ENCODE measurements at places on chromosomes 5 and 9. TPM values are rescaled to one million over a fixed set of nuclear protein-coding genes. Genes with fewer than 3 reads are reported as not detected.

LAMC3 gene
- 50.6 TPM for total RNA-seq

PCDHA7 gene
- 1.1 TPM for total RNA-seq

IFNE gene
- 5.4 TPM for total RNA-seq

GABRP gene
- 0.42 TPM for total RNA-seq

RNF208 gene
- total RNA-seq = 6.5 TPM

NR6A1 gene
- total RNA-seq = 5.0 TPM

SPATA31D4 gene
- not detected for total RNA-seq

HK3 gene
- 5.6 TPM for total RNA-seq

SLC6A3 gene
- total RNA-seq = 0.57 TPM

TMEM167A gene
- total RNA-seq = 50.3 TPM

DBH gene
- not detected for total RNA-seq

IFNA5 gene
- total RNA-seq = not detected

NOXA1 gene
- 12.5 TPM for total RNA-seq

CDKN2A gene
- 1.7 TPM for total RNA-seq

CCL27 gene
- total RNA-seq = 0.68 TPM

IL4 gene
- not detected for total RNA-seq

GRAMD2B gene
- total RNA-seq = 56.7 TPM

ISL1 gene
- total RNA-seq = 0.49 TPM
